Adipocyte (in vitro differentiated cells): ENCODE measurements at places on chromosomes 3 and 15.

DNA sequence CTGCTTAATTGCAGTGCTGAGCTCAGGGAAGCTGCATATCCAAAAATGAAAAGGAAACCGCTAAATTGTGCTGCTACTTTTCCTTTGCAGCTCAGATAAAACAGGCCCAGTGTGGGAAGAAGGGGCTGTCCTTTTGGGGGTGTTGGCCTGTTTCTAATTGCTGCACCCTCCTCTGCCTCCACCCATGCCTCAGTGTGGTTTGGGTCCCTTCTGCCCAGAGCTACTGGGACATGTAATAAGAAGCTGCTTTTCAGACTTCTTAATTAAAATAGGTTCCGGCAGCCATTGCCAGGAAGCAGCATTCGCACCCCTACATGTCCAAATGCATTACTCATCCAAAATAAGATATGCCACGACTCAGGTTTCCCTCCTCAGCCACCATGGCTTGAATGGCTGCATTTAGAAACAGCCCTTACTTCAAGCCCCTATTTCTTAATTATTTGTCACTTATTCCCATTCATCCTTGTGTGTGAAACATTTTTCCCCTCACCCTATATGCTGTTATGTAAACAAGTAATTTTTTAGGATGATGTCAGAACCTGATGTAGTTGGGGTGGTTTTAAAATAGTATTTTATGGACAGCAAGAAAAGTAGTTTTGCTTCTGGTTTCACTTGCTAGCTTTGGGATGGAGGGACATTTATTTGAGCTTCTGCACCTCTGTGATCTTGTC, 235.9 kb upstream of the CTDSPL start:
- no peak for DNase-seq

- no peak for DNase-seq
Measured at GRCh38 chr3:42901073-42901415, 4.9 kb upstream of the ZNF662 start.

- peak; percentile 72 for DNase-seq
Measured at GRCh38 chr3:97821287-97821773, 481 bp upstream of the CRYBG3 start.

GRCh38 chr3:3086239-3086638, 23.9 kb downstream of the IL5RA start:
- DNase-seq = no peak

DNA sequence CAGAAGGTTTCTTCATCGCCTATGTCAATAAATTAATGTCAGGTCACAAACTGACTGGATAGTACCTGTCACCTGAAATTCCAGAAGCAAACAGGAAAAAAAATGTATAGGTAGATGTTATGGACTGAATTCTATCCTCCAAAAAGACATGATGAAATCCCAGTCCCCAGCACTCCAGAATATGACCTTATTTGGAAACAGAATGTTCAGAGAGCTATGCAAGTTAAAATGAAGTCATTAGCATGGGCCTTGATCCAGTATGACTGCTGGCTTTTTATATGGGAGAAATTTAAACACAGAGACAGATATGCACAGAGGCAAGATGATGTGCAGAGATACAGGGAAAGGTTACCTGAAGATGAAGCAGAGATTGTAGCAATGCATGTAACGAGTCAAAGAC, 953.4 kb downstream of the ZPLD1 start:
- peak; percentile 30 for DNase-seq

GRCh38 chr15:41407341-41407740, 5.0 kb upstream of the NDUFAF1 start:
- DNase-seq = no peak

DNA sequence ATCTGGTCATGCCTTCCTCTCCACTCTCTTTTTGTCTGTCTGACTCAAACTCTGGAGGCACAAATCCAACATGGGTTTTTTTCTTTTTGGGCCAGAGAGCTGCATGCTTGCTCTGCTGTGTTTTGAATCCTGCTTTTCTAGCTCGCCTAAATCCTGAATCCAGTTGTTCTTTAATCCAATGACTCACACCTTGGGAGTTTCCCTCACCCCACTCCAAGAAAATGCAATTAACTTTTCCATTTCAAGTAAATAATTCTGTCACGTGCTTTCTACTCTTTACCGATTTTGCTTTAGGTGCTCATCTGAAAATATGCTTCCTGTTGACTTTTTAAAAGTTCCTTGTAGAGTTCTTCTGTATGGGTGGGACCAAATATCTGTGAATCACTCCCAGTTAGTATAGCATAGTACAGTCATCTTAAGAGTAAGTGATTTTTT, 47.6 kb downstream of the SLMAP start:
- DNase-seq = peak; percentile 83

DNA sequence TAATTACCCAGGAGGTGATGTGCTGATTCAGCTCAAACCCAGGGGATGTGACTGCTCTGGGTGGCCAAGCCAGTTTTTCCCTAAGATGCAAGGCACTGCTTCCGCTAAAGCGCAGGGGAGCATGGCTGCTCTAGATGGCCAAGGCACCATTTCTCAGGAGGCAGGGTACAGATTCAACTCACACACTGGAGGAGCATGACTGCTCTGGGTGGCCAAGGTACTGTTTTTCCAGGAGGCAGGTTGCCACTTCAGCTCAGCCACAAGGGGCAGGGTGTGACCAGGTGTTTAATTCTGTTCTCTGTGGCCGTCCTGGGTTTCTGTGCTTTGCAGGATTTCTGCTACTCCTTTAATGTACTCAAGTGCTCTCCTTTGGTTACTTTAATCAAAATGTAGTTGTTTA, 659.3 kb upstream of the ARRDC4 start:
- DNase-seq = no peak

DNA sequence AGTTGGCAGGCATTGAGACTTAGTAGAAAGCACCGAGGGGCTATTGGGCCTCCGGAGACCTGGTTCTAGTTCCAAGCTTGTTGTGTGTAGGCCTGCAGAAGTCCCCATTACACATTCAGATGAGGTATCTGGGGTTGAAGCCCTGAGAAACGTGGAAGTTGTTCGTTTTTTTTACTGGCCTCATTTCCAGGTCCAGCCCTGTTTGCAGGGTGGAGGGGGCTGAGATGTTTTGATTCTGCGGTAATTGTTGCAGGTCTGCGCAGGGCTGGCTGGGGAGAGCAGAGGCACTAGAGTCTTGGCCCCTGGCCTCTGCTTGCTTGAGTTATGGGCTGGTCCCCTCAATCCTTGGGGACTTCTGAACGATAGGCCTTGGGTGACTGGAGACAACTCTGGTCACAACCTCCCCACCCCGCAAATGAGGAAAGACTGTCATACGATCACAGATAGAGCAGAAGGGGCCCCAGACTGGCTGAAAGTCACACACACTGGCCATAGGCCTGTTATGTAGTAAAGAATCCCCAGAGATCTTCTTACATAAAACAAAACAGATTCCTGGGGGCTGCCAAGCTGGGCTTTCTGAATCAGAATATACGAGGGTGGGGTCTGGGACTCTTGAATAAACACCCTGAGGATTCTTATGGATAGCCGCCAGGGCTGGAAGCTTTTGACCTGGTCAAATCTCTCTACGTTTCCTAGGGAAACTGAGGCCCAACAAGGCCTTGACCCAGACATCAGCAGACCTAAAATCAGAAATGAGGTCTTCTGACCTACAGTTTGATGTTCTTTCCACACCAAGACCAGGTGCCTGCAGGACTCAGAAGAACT, 15.6 kb downstream of the KBTBD13 start:
- no peak for DNase-seq

DNA sequence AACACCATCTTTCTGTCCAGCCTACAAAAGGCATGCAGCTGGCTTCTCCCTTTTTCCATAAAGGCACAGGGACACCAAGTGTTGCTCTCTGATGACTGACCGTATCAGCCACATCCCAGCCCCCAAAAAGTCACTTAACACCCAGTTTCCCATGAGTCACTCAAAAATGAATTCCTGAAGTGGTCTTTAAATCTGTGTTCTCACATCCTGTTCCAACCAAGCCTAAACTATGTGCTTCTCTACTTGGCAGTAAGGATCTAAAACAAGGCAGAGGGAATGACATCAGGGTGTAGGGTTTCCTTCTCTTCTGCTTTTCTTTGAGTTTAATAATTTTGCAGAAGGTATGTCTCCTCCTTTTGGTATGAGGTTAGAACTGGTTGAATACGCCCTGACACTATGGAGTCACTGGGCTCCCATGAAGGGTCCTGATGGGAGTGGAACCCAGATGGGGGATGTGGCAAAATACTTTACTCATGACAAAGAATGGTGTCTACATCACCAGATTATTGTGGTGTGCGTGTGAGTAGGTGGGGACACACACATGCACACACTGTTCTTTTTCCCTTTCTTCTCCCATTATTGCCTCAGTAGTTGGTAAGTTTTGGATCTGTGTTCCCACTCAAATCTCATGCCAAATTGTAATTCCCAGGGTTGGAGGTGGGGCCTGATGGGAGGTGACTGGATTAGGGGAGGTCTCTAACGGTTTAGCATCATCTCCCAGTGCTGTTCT, 35.6 kb upstream of the CCK start:
- no peak for DNase-seq

- DNase-seq = no peak
Measured at GRCh38 chr15:94387442-94387841, 156.1 kb downstream of the MCTP2 start.

DNA sequence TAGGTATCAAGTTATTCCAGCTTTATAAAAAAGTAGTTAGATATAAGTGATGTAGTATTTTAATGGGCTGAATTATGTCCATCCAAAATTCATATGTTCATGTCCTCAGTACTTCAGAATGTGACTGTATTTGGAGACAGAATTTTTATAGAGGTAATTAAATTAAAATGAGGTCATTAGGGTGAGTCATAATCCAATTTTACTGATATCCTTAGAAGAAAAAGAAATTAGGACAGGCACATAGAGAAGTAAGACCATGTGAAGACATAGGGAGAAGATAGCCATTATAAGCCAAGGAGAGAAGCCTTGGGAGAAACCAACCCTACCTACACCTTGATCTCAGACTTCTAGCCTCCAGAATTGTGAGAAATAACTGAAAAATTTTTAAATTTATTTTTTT, 30.3 kb downstream of the RAP2B start:
- DNase-seq = no peak

DNA sequence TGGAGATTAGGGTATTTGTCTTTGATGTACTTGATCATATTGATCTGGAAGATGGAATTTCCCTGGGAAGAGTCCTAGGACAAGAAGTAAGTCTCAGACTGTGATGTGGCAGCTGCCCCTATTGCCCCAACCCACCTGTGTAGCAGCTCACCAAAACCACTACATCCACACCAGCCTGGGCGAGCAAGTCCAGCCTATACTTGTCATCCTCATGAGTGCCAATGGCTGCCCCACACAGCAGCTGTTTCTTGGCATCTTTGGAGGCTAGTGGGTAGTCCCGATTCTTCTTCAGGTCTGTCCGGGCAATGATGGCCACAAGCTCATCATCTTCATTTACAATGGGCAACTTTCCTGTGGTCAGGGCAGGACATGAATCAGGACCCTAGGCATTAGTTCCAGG, 2.7 kb downstream of the IMPDH2 start:
- DNase-seq = no peak

DNA sequence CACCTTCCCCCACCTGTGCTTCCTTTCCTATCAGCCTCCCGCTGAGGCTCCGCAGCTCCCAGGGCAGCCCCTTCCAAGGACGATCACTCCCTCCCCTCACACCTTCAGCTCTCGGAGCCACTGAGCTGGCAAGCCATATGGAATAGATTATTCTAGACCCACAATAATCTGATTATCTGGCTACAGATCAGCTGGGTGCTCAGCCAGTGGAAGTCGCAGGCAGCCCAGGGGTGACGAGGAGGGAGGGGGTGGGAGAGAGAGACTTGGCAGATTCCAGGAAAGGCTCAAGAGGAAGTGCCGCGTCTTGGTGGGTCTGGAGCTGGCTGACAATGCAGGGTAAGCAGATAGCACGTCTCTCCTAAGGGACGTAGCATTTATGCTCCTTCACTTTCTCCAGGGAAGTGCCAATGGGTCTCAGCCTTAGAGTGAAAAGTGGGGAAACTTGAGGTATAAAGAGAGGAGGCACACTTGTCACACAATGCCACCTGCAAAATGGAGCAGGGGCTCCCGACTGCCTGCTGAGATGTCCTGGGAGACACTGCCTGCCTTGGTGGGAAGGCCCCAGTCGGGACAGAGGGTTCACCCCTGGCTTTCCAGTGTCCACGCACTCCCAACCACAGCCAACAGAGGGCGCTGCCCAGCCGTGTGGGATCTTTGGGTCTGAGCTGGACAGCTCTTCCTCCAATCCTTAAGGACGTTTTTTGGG, 9.4 kb upstream of the MESP1 start:
- peak; percentile 90 for DNase-seq

GRCh38 chr15:88621789-88622604, 857 bp downstream of the AEN start:
- peak; percentile 61 for DNase-seq

DNA sequence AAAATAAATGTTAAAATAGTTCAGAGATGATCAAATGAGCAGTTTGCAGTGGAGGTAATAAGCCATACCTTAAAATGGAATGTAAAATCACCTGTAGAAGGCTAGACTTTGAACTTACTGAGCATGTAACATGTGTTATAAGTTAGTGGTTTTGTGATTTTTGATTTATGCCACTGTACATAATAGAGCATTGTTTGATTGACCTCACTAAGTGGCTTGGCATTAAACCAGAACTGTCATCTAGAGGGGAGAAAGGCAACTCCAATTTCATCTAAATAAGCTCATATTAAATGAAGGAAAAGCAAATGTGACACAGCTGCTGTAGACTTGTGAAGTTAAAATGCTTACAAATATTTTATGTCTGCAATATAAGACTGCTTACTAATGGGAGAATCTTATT, 387.9 kb downstream of the ZIC1 start:
- no peak for DNase-seq

GRCh38 chr15:39593656-39594445, 13.0 kb downstream of the THBS1 start:
- DNase-seq = peak; percentile 16

DNA sequence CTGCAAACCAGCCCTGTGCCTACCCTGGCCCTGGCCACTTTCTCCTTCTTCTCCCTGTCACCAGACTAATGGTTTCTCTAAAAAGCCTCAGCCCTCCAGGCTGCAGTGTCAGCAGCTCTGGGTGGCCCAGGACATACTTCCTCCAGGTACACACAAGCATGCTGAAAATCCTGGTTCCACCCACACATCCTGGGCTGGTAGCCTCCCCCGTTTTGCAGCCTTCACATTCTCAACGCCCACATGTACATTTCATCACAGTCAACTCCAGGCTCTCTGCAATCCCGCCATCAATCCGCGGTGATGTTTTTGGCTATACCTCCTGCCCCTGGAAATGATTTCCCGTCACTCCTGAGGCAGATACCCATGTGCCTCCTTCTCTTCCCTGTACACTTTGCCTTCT, 59.4 kb downstream of the MAGEF1 start:
- no peak for DNase-seq

DNA sequence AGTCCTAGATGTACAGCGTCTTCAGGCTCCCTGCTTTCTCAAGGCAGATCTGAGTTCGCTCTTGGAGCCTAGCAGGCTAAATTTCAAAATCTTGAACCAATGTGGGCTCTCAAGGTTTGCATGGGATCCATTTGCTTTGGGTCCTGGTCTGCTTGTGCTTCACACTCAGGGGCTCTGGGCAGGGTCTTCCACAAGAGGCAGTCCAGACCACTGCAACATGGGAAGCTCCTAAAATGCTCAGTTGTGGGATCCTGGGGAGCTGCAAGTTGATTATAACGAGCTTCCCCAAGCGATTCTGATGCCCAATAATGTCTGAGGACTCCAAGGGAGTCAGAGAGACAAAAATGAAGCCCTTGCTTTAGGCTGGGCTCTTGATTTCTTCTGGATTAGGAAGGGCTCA, 6.7 kb downstream of the NUTM1 start:
- no peak for DNase-seq
